ENCODE measurements at places on chromosomes 6 and 20. TPM values are rescaled to one million over a fixed set of nuclear protein-coding genes. Genes with fewer than 3 reads are reported as not detected.

- H3K4me3 ChIP-seq, result no peak overlapping the region
- H3K4me1 ChIP-seq, result no peaks in the 10 kb centered on the region
- no peaks in the 10 kb centered on the region for H3K27me3 ChIP-seq
- H3K36me3 ChIP-seq, result no peaks in the 10 kb centered on the region
Observed at GRCh38 chr6:40585651-40586269, 1.4 kb downstream of the LRFN2 start.

DNA sequence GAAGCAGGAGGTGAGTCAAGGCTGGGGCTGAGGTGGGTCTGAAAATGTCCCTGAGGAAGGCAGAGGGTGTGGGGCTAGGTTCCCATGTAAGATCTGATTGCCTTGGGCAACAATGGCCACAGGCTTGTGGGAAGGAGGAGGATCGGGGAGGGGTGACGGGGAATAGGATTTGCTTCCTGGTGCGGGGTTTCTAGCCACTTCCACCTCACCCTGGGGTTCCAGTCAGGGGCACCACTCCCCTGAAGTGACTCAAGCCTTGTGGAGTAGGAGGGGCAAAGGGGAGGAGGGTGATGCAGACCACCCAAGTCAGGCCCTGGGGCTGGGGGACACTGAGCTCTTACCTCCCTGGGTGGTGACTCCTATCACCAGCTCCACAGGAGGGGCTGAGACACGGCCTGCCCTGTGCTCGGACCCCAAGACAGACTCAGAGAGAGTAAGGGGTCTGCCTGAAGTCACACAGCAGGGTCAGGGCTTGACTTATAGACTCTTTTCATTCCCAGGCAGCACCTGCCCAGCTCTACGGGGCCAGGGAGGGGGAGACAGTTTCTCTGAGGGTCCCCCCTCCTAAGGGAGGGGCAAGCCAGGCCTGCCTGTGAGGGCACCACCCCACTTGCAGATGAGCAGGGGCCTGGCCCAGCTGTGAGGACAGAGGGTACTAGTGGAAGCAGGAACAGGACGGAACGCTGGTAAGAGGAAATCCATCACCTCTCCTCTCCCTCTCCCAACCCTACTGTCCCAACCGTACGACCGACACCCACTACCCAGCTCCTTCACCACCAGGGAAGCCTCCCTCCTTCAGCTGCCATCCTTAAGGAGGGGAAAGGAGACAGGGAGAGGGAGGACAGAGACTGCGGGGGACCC lies 12.4 kb upstream of the SPDEF start:
- no peak for DNase-seq
- H3K36me3 ChIP-seq, result no peaks in the 10 kb centered on the region
- H3K27ac ChIP-seq, result no peak overlapping the region

PTCHD4 gene
- total RNA-seq, result 2.4 TPM

- no peaks in the 10 kb centered on the region for H3K36me3 ChIP-seq
- DNase-seq, result no peak
- no peak overlapping the region for H3K4me3 ChIP-seq
- H3K4me1 ChIP-seq, result no peaks in the 10 kb centered on the region
Observed at GRCh38 chr6:138653435-138653834, 120.1 kb upstream of the CCDC28A start.

- no peaks in the 10 kb centered on the region for H3K4me1 ChIP-seq
- no peaks in the 10 kb centered on the region for H3K27me3 ChIP-seq
- no peak overlapping the region for H3K4me3 ChIP-seq
- no peak overlapping the region for H3K27ac ChIP-seq
- H3K36me3 ChIP-seq, result no peaks in the 10 kb centered on the region
- DNase-seq, result no peak
Observed at GRCh38 chr6:90900034-90900433, 313.2 kb upstream of the MAP3K7 start.

GRCh38 chr6:3373597-3374203 lies 83.2 kb downstream of the SLC22A23 start:
- no peak overlapping the region for H3K27ac ChIP-seq
- no peaks in the 10 kb centered on the region for H3K27me3 ChIP-seq
- H3K4me3 ChIP-seq, result no peak overlapping the region
- H3K36me3 ChIP-seq, result no peaks in the 10 kb centered on the region
- DNase-seq, result no peak
- no peaks in the 10 kb centered on the region for H3K4me1 ChIP-seq

WFDC6 gene
- total RNA-seq, result not detected

CFAP61 gene
- not detected for total RNA-seq

DNA sequence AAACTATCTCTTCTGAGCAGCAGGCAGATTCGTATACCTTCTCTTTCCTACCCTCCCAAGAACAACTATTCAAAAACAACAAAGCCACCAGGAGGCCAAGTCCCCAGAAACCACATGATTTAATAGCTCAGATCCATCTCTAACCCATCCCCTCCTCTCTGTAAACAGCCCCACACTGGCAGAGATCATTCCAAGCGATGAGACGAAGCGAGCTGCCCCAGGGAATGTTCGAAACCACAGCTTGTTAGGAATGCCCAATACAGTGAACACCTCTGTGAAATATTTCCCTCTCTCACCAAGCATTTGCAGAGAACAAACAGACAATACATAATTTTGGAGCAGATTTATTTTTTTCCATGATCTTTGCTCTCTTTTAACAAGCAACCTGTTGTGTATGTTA lies 231.8 kb downstream of the SOD2 start:
- no peaks in the 10 kb centered on the region for H3K4me1 ChIP-seq
- no peak for DNase-seq
- H3K27me3 ChIP-seq, result no peaks in the 10 kb centered on the region
- no peak overlapping the region for H3K4me3 ChIP-seq

DNA sequence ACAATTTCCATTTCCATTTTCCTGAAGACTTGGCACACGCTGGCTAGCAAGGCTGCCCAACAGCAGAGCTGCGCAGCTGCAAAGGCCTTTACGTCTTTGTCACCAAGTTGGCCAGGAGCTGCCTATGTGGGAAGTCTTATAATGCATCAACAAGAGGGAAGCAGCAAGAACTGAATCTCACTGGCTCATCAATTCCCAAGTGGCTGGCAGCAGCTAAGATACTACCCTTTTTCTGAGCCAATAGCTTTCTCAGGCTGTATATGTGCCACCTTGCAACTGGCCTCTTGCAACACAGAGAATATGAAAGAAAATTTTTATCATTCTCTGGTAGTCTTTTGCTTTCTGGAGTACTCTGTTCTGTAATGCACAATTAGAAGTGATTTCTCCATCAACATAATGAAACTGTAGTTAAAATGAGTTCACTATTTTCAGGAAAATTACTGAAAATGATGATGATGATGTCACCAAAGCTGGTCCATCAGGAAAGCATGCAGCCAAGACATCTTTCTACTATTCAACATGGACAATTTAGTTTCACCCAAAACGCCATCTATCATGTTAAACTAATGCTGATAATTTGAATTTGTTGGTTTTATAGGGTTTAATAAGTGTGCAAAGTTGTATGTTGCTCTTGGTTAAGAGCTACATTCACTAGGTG lies 97.3 kb upstream of the FOXA2 start:
- H3K4me1 ChIP-seq, result no peaks in the 10 kb centered on the region
- DNase-seq, result no peak
- H3K36me3 ChIP-seq, result no peaks in the 10 kb centered on the region
- H3K27ac ChIP-seq, result no peak overlapping the region
- peaks cover 3% of the 10 kb centered on the region for H3K27me3 ChIP-seq
- H3K4me3 ChIP-seq, result no peak overlapping the region

- peak; percentile 58 for DNase-seq
- no peak overlapping the region for H3K27ac ChIP-seq
- no peaks in the 10 kb centered on the region for H3K36me3 ChIP-seq
- H3K27me3 ChIP-seq, result no peaks in the 10 kb centered on the region
Observed at GRCh38 chr6:163554663-163555062, 140.1 kb downstream of the QKI start.

- DNase-seq, result no peak
- no peak overlapping the region for H3K4me3 ChIP-seq
- no peak overlapping the region for H3K27ac ChIP-seq
- H3K4me1 ChIP-seq, result no peaks in the 10 kb centered on the region
Observed at GRCh38 chr6:159116343-159116742, 52.9 kb upstream of the FNDC1 start.
